ENCODE measurements at places on chromosomes 13 and 19.
A peak's percentile ranks its signal among the peaks of the same experiment; 100 is the strongest.

GRCh38 chr13:89749888-89750287, 1597.6 kb upstream of the MIR17HG start:
- no peak for DNase-seq

DNA sequence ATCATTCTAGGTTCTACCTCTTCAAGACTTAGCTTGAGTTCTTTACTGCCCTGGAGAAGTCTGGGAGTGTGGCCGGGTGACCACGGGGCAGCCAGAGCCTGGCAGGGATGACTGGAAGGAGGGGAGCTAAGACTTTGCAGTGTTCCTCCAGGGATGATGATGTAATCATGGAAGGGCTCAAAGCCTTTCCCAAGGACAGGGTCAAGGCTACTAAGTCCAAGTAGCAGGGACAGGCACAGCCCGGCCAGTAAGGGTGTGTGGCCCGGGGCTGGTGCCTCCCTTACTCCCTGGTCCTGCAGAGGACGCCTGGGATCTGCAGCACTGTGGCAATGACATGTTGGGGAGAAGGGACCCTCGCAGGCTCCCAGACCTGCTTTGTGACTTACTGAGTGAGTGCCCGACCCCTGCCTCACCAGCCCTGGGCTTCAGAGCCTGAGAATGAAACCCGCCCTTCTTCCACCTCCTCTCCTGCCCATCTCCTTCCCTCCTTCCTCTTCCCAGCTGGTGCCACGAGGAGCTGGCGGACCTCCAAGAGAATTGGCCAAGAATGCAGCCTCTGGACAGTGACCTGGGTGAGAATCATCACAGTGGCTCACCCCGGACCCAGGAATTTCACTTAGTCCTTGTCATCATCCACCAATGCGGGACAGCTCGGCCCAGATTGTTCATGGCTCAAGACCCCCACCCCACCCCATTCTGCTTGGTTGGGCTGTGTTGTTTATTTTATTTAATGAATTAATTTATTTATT, 15.6 kb upstream of the FBXO17 start:
- no peak for DNase-seq

DNA sequence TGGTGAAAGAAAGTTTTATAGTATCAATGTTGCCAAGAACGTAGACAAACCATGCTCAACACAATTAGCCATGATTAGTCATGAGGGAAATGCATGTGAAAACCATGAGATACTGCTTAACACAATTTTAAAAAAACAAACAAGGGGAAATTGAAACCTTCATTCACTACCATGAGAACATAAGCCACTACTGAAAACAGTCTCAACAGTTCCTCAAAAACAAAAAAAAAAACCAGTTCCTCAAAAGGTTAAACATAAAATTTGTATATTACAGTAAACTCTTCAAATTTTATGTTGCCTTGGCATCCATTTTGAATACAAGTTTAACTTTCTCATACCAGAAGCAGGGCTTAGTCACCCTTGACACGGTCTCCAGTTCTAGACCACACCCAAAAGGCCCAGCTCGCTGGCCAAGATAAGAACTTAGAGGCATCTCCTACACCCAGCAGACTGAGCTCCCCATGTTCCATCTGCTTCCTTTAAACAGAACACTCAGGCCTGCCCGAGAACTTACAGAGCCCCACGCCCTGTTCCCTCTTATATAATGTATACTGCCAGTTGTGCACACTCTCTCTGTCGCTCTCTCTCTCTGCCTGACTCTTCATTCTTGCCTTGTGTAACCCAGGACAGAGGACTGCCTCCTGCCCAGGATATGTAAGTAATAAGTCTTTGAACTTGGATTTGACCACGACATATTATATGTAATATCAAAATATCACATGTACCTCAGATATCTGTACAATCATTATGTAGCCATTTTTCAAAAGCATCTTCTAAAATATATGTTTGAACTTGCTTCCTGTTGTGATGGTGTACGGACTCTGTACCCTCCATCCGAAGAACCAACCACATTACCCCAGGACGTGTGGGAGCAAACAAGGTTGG, 67.4 kb downstream of the STK24 start:
- DNase-seq = no peak

GRCh38 chr13:21871382-21871781, 200.5 kb downstream of the FGF9 start:
- no peak for DNase-seq

- no peak for DNase-seq
Observed at GRCh38 chr13:91668866-91669495, 270.6 kb downstream of the GPC5 start.

GRCh38 chr13:46278474-46278873, 66.7 kb downstream of the LRRC63 start:
- no peak for DNase-seq

- DNase-seq = peak; percentile 47
Observed at GRCh38 chr13:94674609-94675348, 37.6 kb downstream of the SOX21 start.

- no peak for DNase-seq
Observed at GRCh38 chr19:4647676-4648644, 8.6 kb downstream of the TNFAIP8L1 start.

- DNase-seq = no peak
Observed at GRCh38 chr19:3175781-3176714, 2.5 kb upstream of the S1PR4 start.

DNA sequence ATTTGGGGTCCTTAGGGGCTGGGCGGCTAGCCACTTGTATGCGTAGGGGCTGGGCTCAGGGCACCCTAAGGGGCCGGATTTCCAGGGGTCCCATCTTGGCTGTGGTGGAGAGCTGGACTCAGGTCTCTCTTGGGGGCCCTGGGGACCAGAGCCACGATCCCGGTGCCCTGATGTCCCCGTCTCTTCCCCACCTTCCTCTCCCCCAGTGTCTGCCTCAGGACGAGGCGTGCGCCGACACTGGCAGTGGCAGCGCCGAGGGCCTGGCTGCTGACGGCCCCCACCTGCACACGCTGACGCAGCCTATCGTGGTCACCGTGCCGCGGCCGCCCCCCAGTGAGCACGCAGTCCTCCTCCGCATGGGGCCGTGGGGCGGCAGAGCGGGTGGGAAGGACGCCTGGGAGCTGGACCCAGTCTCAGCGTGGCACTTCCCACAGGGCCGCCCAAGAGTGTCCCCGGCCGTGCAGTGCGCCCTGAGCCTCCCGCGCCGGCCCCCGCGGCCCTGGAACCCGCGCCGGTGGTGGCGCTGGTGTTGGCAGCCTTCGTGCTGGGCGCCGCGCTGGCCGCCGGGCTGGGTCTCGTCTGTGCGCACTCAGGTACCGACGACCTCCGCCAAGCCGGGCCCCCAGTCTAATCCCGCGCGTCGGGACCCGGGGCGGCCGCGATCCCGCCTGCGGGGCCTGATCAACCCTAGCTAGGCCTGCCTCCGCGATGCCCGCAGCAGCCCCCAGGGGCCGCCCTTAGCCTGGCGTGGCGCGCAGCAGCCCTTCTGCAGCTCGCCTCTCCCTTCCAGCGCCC, 2.7 kb upstream of the SNAPC2 start:
- DNase-seq = no peak

DNA sequence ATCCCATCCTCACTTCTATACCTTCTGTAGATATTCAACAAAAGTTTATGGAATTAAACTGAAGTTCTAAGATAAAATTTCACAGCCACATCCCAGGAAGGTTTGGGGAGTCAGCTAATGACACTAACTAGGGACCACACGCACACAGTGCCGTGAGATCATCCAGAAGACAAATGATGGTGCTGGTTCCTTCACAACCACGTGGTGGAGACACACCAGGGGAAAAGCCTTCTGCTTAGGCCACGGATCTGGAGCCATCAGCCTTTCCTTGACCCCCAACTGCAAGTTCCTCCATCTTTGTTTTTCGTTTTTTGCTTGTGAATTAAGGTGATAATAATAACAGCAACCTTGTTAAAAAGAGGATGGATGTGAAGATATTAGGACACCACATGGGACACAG, 241.6 kb upstream of the MAB21L1 start:
- DNase-seq = no peak

GRCh38 chr19:40724315-40724714, 7.4 kb downstream of the ITPKC start:
- DNase-seq = no peak

GRCh38 chr13:47835470-47836228, 165.4 kb downstream of the SUCLA2 start:
- DNase-seq = no peak

DNA sequence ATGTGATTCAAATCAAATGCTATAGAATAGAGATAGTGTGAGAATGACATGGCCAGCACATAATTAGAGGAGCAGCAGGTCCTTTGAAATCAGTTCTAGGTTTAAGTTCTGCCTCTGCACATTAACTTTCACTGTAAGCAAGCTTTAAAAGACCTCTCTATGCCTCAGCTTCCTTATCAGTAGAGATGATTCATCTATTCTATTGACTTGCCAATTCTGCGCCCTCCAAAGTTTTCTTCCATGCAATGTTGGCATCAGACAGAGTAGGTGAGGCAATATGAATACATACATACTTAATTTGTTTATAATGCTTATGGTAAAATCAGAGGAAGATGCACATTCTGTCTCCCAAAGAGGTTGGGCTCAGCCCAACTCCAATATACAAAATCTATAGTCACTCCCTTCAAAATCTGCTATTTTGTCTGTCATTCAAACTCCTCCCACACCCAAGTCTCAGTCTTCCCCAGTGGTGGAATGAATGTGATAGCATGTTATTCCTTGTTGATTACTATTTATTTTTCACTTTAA, 525.5 kb downstream of the RFC3 start:
- DNase-seq = no peak

- DNase-seq = peak; percentile 34
Observed at GRCh38 chr19:17830567-17831418, 9.5 kb upstream of the INSL3 start.

- no peak for DNase-seq
Observed at GRCh38 chr13:41611385-41611784, 154.0 kb downstream of the RGCC start.

DNA sequence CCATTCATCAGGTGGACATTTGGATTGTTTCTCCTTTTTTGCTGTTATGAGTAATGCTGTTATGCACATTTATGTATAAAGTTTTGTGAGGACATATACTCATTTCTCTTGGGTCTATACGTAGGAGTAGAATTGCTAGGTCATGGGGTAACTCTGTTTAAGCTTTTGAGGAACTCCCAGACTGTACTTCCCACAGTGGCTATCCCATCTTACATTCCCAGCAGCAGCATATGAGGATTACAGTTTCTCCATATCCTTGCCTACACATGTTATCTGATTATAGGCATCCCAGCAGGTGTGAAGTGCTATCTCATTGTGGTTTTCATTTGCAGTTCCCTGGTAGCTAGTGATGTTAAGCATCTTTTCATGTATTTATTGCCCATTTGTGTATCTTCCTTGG, 5.9 kb downstream of the ZSCAN22 start:
- DNase-seq = no peak

- DNase-seq = no peak
Observed at GRCh38 chr13:99278200-99278599, 20.0 kb upstream of the GPR18 start.

GRCh38 chr19:9586764-9587163, 2.5 kb upstream of the ZNF121 start:
- DNase-seq = peak; percentile 57

DNA sequence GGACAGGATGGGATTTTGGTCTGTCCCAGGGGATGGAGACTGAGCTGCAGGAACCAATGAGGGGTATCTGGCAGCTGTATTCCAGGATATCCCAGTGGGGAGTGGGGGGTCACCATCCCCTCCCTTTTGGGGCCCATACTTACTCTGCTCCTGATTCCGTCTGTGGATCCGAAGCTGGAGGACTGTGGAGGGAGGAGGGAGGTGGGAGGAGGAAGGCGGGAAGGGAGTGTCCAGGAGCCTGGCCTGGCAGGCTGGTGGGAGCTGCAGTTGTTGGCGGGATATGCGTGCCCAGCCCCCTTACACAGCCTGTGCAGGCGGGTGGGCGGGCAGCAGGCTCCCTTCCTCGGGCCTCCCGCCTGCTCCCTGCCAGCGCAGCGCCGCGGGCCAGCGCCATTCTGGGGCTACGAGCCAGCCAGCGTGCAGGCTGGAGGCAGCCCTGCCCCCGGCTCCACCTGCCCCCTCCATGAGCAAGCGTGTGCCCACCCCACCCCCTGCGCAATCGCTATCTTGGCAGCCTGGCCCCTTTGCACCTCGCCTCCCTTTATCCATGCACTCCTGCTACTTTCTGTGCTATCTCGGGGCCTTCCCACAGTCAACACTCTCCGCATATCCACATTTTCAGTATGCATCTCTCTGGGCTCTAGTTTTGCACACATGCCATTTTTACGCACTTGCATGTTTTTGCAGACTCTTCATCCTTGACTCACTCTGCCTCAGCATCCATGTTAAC, 2.8 kb downstream of the MAMSTR start:
- DNase-seq = no peak

GRCh38 chr13:47726394-47726793, 274.7 kb downstream of the SUCLA2 start:
- no peak for DNase-seq

DNA sequence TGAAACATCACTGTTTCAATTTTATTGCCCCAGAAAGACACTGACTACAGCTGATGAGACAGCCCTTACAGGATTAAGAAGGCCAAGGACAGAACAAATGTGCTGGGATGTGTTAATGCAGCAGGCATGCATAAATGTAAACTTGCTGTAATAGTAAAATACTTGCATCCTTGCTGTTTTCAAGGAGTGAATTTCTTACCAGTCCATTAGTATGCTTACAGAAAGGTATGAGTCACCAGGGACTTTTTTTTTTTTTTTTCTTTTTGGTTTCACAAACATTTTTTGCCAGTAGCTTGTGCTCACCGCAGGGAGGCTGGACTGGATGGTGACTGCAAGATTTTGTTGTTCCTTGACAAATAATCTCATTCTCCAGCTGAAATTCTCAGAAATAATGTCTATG, 55.1 kb downstream of the GPR180 start:
- DNase-seq = no peak

GRCh38 chr19:31538879-31539278, 189.6 kb upstream of the TSHZ3 start:
- DNase-seq = no peak

- DNase-seq = no peak
Observed at GRCh38 chr19:10417541-10418234, 2.6 kb upstream of the PDE4A start.

DNA sequence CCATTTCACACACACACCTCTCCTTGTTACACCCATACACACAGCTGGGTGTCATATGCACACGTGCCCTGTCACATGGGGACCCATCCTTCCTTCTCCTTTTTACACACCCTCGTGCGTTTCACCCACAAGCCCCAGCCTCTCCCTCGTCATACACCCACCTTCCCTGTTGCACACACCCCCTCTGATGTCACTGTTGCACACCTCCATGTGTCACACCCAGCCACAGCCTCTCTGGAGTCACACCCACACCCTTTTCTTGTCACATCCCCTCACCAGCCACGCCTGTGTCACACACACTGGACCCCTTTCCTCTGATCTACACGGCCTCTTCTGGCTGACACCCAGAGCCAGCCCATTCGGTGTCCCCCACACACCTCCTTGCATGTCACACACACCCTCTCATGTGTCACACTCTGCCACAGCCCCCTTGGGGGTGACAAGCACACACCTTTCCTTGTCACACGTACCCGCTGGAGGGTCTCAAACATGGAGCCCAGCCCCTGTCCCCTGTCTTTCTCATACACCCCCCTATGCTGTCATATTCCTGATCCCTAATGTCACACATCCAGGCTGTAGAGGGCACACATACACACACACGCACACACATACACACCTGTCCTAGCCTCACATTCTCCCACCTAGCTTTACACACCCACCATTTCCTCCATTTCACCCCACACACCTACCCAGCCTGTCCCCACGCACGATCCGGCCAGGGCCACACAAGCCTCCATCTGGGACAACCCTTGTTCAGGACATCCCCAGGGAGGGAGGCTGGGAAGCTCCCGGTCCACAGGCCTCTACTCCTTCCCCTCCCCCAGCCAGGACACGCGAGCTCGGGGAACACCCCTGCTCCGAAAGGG, 1.4 kb downstream of the NOVA2 start:
- DNase-seq = no peak
